ENCODE measurements at places on chromosomes 13 and 19.

GRCh38 chr19:40685563-40685962 is 4.9 kb downstream of the NUMBL start:
- no peak for DNase-seq

DNA sequence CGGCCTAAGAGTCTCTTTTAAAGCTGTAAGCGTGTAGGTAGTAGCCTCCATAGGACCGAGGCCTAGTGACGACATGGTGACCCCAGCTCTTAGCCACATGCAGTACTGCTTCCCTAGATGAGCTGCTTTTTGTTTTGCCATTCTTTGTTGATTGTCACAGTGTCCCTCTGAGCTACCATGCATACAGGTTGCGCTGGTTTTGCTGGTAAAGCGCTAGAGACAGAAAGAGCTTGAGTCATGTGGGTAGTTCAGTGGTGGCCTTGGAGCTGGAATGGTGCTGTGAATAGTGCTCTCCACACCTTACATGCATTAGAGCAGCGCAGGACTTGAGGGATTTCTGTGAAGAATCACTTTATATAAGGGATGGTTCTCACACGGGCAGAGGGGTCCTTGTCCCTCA is 5.1 kb downstream of the HNRNPM start:
- DNase-seq, result no peak

GRCh38 chr19:32450217-32450616 is 44.6 kb downstream of the DPY19L3 start:
- DNase-seq, result no peak

DNA sequence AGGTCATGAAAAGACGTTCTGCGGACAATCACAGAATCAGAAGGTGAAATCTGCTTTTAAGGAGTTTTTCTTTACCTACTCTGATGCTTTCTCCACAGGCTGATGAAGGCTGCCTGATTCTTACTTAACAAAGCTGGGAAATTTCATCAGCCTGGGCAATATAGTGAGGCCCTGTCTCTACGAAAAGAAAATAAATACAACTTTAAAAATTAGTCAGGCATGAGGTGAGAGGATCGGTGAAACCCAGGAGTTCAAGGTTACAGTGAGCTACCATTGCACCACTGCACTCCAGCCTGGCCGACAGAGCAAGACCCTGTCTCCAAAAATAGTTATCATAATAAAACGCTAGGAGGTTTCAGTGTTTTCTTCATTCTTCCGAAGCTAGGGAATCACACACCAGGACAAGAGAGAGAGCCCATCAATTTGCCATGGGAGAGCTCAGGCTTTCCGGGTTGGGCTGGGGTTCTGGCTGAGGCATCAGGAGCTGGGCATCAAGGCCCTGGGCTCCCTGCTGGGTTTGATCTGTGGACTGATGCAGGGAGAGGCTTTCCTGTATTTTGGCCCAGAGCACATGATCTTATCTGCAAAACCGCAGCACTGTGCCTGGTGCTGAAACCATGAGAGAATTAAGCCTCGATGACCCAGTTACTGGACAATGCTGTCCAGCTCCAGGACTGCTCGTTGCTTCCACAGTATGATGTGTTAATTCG is 25.1 kb upstream of the CEBPG start:
- no peak for DNase-seq

DNA sequence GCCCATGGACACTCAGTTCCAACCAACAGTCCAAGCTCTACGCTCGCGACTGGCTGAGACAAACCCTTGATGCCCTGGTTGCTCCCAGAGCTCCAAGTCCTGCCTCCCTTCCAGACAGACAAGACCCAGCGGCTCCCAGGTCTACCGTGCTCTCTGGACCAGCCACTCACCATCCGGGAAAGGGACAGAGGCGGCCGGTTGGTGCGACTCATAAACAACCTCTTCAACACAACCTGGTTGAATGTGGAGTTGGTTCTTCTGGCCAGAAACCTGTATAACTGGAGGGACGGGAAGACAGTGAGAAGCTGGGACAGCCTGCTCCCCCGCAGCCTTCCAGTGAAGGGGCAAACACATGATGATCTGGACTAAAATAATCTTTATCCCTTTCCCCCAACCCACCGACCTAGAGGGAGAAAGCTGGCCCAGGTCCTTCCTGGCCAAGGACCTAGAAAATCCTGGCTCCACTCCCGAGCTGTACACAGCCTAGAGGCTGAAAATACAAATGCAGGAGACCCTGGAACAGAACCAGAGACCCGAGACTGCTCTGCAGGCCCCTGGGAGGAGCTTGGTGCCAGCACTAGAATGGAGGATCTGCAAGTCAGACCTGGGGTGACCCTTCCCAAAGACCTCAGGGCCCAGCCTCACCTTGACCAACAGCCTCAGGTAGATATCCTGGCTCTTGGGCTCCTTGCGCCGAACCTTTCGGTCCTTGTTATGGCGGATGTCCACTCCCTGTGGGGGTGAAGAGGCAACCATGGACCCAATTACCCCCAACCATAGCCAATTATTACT is 1.6 kb downstream of the RPL18 start:
- no peak for DNase-seq

DNA sequence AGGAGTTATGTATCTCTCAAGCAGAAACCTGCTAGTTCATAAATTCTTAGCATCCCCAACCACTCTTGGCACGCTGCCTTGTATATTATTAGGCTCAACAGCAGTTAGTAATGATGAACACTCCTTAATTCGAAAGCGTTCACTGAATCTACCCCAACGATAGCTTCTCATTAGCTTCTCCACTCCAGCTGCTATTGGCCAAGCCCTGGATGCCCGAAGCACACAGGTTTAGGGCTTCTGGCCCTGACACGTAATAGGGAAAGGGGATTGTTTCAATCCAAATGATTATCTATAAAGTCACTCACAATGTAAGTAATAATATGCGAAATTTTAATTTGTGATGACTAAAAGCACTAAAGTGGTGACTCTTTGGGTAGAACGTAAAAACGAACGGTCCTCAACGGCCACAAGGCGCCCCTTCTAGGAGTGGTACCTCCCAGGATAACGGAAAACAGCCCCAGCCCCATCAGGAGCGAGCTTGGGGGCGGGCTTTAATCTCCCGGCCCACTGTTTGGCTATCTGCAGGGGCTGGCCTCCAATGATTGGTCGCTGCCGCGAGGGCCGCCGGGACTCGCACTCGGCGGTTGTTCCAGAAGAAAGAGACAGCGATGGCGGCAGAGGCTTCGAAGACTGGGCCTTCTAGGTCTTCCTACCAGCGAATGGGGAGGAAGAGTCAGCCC is at the start of gene RNF17:
RNF17 (plus strand) TSS at position 574 of the 680 bp plus-strand sequence; CDS start at position 609, 35 bp downstream.
- no peak for DNase-seq

Data from epithelial cell of proximal tubule (primary cell).